Bladder microvascular endothelial cell (primary cell): ENCODE measurements at places on chromosomes 2 and 18. TPM values are rescaled to one million over a fixed set of nuclear protein-coding genes. Genes with fewer than 3 reads are reported as not detected.

SERPINB2 gene
- total RNA-seq: 0.13 and 0.16 TPM in 2 replicates

PSMA8 gene
- total RNA-seq: not detected in 2 replicates

TRIM43 gene
- not detected in 2 replicates for total RNA-seq

ELOA2 gene
- not detected in 2 replicates for total RNA-seq

ST6GAL2 gene
- total RNA-seq: 0.25 TPM in 1 of 2 replicates, not detected in the other

SMAD7 gene
- 2.3 and 6.4 TPM in 2 replicates for total RNA-seq

CRYBA2 gene
- total RNA-seq: not detected in 2 replicates

ANKRD62 gene
- total RNA-seq: not detected in 2 replicates

NXPH2 gene
- total RNA-seq: not detected in 2 replicates

NGEF gene
- total RNA-seq: 0.16 and 0.19 TPM in 2 replicates

GALNT1 gene
- total RNA-seq: 169 and 285 TPM in 2 replicates

POLR1A gene
- 6.6 and 30.4 TPM in 2 replicates for total RNA-seq

TEX44 gene
- total RNA-seq: not detected in 2 replicates

CCDC142 gene
- 12.6 and 21.5 TPM in 2 replicates for total RNA-seq

HOXD13 gene
- total RNA-seq: not detected in 2 replicates

REG3G gene
- total RNA-seq: not detected in 2 replicates

CAMKMT gene
- 2.6 and 4.7 TPM in 2 replicates for total RNA-seq

PGAP1 gene
- 1.6 and 11.1 TPM in 2 replicates for total RNA-seq

CFAP210 gene
- not detected in 2 replicates for total RNA-seq

MAB21L4 gene
- total RNA-seq: not detected in 2 replicates

C2orf80 gene
- not detected in 2 replicates for total RNA-seq

CDKL4 gene
- 0.16 and 0.19 TPM in 2 replicates for total RNA-seq

MAP3K2 gene
- 9.6 and 20.7 TPM in 2 replicates for total RNA-seq

RAMP1 gene
- 0.25 TPM in 1 of 2 replicates, not detected in the other for total RNA-seq

SDC1 gene
- total RNA-seq: 0.65 and 1.4 TPM in 2 replicates

MTX2 gene
- 14.6 and 25.1 TPM in 2 replicates for total RNA-seq

EGR4 gene
- not detected in 2 replicates for total RNA-seq

MDH1B gene
- 0.16 and 0.19 TPM in 2 replicates for total RNA-seq

DSG4 gene
- total RNA-seq: not detected in 2 replicates

PLCD4 gene
- total RNA-seq: 0.32 and 1.5 TPM in 2 replicates

CAD gene
- total RNA-seq: 27.0 and 81.6 TPM in 2 replicates

COBLL1 gene
- 3.6 and 7.9 TPM in 2 replicates for total RNA-seq

REG1B gene
- not detected in 2 replicates for total RNA-seq

DCAF17 gene
- total RNA-seq: 8.9 and 23.2 TPM in 2 replicates

ELAC1 gene
- 3.2 and 4.7 TPM in 2 replicates for total RNA-seq

SFTPB gene
- not detected in 2 replicates for total RNA-seq

SRD5A2 gene
- not detected in 2 replicates for total RNA-seq

PCBP1 gene
- total RNA-seq: 35.8 and 74.7 TPM in 2 replicates

FIGN gene
- total RNA-seq: under 0.01 and 0.31 TPM in 2 replicates
